Cardiac ventricle fibroblast (primary cell): ENCODE measurements at places on chromosomes 2 and 18. TPM values are rescaled to one million over a fixed set of nuclear protein-coding genes. Genes with fewer than 3 reads are reported as not detected.

Gene TGFA
- not detected in 2 replicates for total RNA-seq

Gene CRYGD
- total RNA-seq, result not detected in 2 replicates

Gene TMEM37
- total RNA-seq, result 1.6 and 2.9 TPM in 2 replicates

Gene HOXD8
- total RNA-seq, result 0.62 TPM in 1 of 2 replicates, not detected in the other

Gene RPRM
- not detected in 2 replicates for total RNA-seq

Gene CCDC178
- 0.83 TPM in 1 of 2 replicates, not detected in the other for total RNA-seq

Gene DYSF
- total RNA-seq, result 7.0 and 7.6 TPM in 2 replicates

Gene GCKR
- 0.34 and 0.44 TPM in 2 replicates for total RNA-seq

Gene GLS
- total RNA-seq, result 54.8 and 56.0 TPM in 2 replicates

Gene NYAP2
- not detected in 2 replicates for total RNA-seq

Gene CDK15
- 0.39 and 1.2 TPM in 2 replicates for total RNA-seq
